ENCODE measurements at places on chromosomes 6 and 20. TPM values are rescaled to one million over a fixed set of nuclear protein-coding genes. Genes with fewer than 3 reads are reported as not detected.

Gene FUCA2
- 68.0 TPM for polyA plus RNA-seq

DNA sequence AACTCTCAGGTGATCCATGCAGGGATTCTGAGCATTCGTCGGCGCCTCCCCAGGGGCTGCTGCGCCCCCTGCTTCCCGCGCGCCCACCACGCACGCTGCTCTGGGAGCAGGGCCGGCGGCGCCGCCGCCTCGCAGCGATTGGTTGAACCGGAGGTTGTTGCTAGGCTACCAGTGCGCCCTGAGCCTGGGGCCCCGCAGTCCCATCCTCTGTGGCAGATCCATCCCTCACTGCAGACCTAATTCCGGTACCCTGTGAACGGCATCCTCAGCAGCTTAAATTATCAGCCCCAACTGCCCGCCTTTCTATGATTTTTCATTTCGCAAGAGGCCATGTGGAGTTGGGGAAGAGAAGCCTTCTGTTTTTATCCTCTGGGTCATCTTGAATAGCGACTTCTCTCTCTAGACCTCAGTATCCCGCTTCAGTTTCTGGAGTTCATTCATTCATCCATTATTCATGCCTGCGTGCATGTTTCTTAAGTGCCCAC is 15.4 kb downstream of the PNPLA1 start:
- DNase-seq: no peak

DNA sequence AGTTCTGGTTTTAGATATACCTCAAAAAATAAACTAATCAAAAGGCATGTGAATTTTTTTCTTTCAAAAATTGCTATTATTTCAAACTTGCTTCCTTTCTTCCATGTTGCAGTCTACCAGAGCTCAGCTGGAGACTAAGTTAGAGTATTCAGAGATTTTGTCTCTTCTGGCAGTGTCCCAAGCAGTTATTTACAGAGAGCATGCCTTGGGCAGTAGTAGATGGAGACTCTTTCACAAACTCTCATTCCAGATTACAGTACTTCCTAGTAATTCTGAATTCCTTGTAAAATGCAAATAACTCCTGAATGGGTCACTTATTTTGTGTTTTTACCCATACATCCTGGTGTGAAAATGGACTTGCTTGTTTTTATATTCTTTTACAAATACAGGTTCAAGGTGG is 703.4 kb downstream of the EPHA7 start:
- DNase-seq: no peak

GRCh38 chr6:72699159-72699558 is 77.3 kb downstream of the KCNQ5 start:
- DNase-seq: no peak

GRCh38 chr6:170223718-170224693 is 66.9 kb downstream of the DLL1 start:
- DNase-seq: no peak
